ENCODE measurements at places on chromosomes 3 and 15.

DNA sequence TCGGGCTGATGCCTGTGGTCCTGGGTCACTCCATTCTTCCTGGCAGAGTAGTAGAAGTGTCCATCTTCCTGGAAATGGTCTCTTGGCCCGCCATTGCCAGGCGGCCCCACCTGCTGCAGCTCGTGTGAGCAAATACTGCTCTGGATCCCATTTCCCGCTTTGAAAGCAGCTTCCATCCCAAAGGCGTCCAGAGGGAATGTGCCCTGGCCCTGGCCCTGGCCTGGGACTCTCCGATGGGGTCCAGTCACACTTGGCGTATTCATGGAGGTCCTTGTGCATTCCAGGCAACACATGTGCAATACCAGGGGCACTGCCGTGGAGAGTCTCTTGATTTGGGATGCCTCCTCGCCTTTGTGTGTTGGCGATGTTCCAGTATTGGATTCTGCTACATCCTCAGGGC, 111.1 kb downstream of the SNRPN start:
- no peaks in the 10 kb centered on the region for H3K4me1 ChIP-seq
- no peak overlapping the region for H3K4me3 ChIP-seq
- H3K27ac ChIP-seq, result no peak overlapping the region
- no peak for DNase-seq

- DNase-seq, result no peak
These were observed 54.2 kb downstream of the DTWD1 start for GRCh38 chr15:49675041-49675440.

DNA sequence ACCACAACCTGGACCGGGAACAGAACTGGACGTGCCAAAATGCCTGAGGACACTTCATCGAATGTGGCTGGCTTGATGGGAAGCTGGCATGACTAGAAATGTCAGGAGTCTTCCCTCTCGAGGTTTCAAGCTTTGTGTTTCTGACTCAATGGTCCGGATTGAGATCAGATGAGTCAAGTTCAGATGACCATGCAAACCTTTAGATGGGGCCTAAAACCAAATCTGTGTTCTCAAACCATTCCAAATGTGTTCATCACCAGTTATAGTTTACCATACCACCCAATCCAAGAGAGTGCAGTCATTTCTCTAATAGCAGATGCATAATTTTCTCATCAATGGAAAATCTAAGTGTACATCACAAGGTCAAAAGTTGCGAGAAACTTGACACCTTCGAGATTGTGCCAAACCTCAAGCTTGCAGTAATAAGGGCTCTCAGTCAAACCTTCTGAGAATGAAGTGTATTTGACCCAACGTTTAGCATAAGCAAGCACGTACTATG, 369.1 kb downstream of the RORA start:
- no peaks in the 10 kb centered on the region for H3K27me3 ChIP-seq
- no peaks in the 10 kb centered on the region for H3K36me3 ChIP-seq
- no peak overlapping the region for H3K27ac ChIP-seq
- no peak overlapping the region for H3K4me3 ChIP-seq
- no peaks in the 10 kb centered on the region for H3K4me1 ChIP-seq

- no peak for DNase-seq
- no peaks in the 10 kb centered on the region for H3K36me3 ChIP-seq
- H3K27ac ChIP-seq, result no peak overlapping the region
- H3K27me3 ChIP-seq, result no peaks in the 10 kb centered on the region
These were observed 789.2 kb downstream of the DIPK2A start for GRCh38 chr3:144760831-144761230.

GRCh38 chr15:89912674-89913396, at the start of gene ARPIN:
Gene ARPIN, minus strand, starts transcription at chr15:89912952. Its CDS starts 117 bp downstream, at chr15:89912835.
- H3K27ac ChIP-seq, result peak within 1 kb of the TSS; percentile 84
- peaks cover 28% of the 10 kb centered on the region for H3K4me1 ChIP-seq
- peak within 1 kb of the TSS; percentile 70 for H3K4me3 ChIP-seq

DNA sequence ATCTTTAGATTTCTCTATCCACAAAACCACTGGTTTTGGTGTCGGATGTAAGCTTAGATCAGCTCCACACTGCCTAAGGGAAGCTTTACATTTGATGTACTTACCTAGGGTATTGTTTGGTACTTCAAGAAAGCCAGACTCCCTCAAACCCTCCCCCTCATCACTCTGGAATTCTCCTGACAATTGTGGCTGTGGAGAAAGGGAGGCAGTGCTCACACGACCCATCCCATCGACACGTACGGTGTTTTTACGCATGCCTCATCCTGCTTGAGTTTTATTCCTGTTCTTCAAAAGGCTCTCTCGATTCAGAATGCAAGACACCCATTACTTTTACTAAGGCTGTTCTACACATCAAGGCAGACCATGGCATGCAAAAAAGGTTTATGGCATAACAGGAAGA, 67.3 kb upstream of the ONECUT1 start:
- no peaks in the 10 kb centered on the region for H3K27me3 ChIP-seq
- DNase-seq, result no peak
- H3K27ac ChIP-seq, result no peak overlapping the region
- no peak overlapping the region for H3K4me3 ChIP-seq
- H3K36me3 ChIP-seq, result no peaks in the 10 kb centered on the region

GRCh38 chr15:71154607-71155200, 39.4 kb downstream of the THSD4 start:
- H3K36me3 ChIP-seq, result no peaks in the 10 kb centered on the region
- H3K4me1 ChIP-seq, result no peaks in the 10 kb centered on the region
- no peaks in the 10 kb centered on the region for H3K27me3 ChIP-seq
- no peak for DNase-seq

GRCh38 chr3:140223197-140223596, 288.2 kb downstream of the CLSTN2 start:
- H3K4me3 ChIP-seq, result no peak overlapping the region
- no peaks in the 10 kb centered on the region for H3K4me1 ChIP-seq
- no peak for DNase-seq
- H3K36me3 ChIP-seq, result no peaks in the 10 kb centered on the region
- H3K27me3 ChIP-seq, result no peaks in the 10 kb centered on the region

DNA sequence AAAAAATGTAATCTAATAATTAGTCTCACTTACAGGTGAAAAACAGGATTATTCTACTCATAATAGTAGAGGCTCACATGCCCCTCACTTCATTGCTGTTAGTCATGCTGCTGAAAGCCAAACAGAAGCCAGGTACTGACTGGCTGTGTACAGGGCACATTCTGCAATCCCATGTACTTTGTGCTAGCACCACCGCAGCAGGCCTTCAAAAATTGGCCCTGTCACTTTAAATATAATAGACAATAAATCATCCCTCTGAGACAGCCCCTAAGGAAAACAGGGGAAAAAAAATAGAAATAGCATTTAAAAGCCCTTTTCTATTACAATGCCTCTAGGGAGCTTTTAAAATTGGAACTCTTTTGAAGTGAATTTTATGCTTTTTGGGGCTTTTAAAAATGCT, 723.8 kb downstream of the TUSC7 start:
- H3K27ac ChIP-seq, result no peak overlapping the region
- DNase-seq, result no peak
- no peaks in the 10 kb centered on the region for H3K36me3 ChIP-seq
- no peaks in the 10 kb centered on the region for H3K27me3 ChIP-seq
- no peak overlapping the region for H3K4me3 ChIP-seq

DNA sequence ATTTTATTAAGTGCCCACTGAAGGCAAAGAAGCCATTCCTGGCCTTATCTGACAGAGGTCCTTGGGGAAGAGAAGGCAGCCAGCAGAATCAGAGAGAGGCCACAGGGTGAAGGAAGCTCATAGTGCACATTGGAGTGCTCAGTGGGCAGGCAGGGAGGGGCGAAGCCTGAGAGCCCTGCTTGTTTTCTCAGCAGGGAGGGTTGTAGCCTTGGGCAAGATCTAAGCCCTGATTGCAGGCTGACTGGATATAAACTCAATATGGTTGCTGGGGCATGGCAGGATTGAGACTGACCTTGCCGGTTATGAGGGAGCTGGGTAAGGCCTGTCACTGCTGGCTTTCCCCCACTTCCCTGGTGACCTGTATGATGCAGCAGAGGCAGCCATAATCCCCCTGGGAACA, 7.5 kb upstream of the IGSF11 start:
- no peaks in the 10 kb centered on the region for H3K4me1 ChIP-seq
- H3K4me3 ChIP-seq, result no peak overlapping the region
- H3K27ac ChIP-seq, result no peak overlapping the region
- H3K27me3 ChIP-seq, result no peaks in the 10 kb centered on the region
- H3K36me3 ChIP-seq, result no peaks in the 10 kb centered on the region
- DNase-seq, result no peak

- no peak for DNase-seq
- no peak overlapping the region for H3K4me3 ChIP-seq
- no peaks in the 10 kb centered on the region for H3K4me1 ChIP-seq
These were observed 70.1 kb upstream of the GUCA1C start for GRCh38 chr3:109023656-109024254.

DNA sequence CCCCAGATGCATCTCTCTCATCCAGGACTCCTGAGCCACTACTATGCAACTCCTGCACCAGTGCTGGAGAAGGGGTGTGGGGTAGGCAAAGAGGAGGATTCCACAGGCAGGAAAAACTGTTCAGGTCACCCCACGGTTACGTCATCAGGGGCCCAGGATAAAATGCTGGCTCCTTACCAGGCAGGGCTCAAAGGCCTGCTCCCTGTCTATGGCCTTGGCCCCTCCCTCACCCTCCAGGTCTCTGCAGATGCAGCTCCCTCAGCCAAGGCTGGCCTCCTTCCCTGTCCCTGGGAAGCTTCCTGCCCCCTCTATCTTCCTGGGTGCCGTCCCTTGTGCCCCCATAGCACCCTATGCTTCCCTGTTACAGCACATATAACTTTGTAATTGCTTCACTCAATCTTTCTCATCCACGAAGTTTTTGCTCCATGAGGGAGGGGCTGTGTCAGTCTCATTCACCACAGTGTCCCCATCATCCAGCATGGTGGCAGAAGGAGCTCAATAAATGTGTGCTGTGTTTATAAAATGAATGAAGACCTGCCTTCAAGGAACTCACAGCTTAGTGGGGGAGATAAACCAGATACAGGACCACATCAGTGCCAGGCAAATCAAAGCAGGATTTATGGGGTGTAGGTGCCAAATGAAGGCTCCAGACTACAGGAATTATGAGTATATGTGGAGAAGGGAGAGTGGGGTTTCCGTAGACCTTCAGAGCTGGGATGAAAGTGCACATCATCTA, 18.6 kb downstream of the KBTBD13 start:
- H3K36me3 ChIP-seq, result peaks cover 58% of the 10 kb centered on the region
- no peak overlapping the region for H3K4me3 ChIP-seq
- no peaks in the 10 kb centered on the region for H3K27me3 ChIP-seq
- H3K27ac ChIP-seq, result no peak overlapping the region

DNA sequence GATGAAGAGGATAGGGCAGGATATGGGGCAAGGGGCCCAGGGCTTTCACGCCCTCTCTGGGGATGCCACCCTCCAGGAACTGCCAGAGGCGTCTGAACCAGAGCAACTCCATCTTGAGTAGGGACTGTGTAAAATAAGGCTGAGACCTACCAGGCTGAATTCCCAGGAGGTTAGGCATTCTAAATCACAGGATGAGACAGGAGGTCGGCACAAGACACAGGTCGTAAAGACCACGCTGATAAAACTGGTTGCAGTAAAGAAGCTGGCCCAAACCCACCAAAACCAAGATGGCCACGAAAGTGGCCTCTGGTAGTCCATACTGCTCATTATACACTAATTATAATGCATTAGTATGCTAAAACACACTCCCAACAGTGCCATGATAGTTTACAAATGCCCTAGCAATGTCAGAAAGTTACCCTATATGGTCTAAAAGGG, 40.7 kb downstream of the HERC1 start:
- no peak overlapping the region for H3K27ac ChIP-seq
- H3K4me3 ChIP-seq, result no peak overlapping the region
- no peaks in the 10 kb centered on the region for H3K36me3 ChIP-seq
- H3K4me1 ChIP-seq, result peaks cover 8% of the 10 kb centered on the region
- no peak for DNase-seq
- no peaks in the 10 kb centered on the region for H3K27me3 ChIP-seq

DNA sequence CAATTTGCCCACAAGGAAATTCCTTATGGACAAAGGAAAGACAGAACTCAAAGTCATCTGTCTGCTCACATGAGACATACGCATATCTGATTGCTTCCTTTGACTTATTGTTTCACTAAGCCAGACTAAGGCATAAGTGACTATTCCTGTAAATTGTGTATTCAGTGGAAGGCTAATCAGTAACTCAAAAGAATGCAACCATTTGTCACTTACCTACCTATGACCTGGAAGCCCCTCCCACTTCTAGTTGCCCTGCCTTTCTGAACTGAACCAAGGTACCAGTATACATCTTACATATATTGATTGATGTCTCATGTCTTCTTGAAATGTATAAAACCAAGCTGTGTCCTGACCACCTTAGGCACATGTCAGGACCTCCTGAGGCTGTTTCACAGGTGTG, 53.5 kb upstream of the PROK2 start:
- H3K27me3 ChIP-seq, result no peaks in the 10 kb centered on the region
- H3K36me3 ChIP-seq, result no peaks in the 10 kb centered on the region
- no peak overlapping the region for H3K4me3 ChIP-seq
- H3K27ac ChIP-seq, result no peak overlapping the region
- no peak for DNase-seq

DNA sequence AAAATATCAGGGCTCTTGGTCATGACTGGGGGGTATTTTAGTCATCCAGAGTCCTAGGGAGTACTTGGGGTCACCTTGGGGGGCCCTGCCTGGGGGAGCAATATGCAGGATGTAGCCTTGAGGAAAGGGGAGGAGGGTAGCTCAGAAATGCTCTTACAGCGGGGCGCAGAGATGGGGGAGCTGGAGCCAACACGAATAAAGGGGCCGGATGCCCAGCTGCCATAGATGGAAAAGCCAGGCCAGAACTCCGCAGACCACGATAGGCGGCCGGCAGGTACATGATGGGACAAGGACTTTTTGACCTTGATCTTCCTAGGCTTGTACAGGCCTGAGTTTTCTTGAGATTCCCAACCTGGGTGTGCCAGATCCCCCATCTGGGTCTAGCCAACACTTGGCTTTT, 47.7 kb upstream of the SLC6A1 start:
- H3K27me3 ChIP-seq, result no peaks in the 10 kb centered on the region
- DNase-seq, result no peak
- no peak overlapping the region for H3K4me3 ChIP-seq
- H3K36me3 ChIP-seq, result no peaks in the 10 kb centered on the region
- H3K4me1 ChIP-seq, result no peaks in the 10 kb centered on the region

Measured in tibial nerve (tissue), 4 donors.